ENCODE measurements at places on chromosomes 4 and X.

- DNase-seq, result peak; percentile 25
Observed at GRCh38 chr4:13476915-13477314, 7.2 kb downstream of the RAB28 start.

DNA sequence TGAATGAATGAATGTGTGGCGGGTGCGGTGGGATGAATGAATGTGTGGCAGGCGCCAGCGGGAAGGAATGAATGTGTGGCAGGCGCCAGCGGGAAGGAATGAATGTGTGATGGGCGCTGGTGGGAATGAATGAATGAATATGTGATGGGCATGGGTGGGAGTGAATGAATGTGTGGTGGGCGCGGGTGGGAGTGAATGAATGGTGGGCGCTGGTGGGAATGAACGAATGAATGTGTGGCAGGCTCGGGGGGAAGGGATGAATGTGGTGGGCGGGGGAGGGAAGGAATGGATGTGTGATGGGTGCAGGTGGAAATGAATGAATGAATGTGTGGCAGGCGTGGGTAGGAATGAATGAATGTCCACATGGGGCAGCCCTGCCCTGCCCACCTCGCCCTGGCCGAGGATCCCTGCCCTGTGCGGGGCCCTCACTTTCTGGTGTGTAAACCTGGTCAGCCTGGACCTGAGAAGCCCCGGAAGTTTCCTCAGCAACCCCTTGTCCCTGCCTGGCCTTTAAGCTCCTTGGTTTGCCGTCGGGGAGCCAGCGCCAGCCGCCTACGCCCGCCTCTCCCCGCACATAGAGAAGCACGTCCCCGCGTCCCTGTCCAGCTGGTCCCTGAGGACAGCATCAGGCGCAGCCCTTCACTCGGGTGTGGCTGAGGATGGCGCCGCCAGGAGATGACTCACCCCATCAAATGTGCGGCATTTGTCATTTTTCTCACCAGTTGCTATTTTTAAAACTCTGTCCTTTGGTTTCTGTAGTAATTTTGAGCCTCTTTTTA lies 112.8 kb upstream of the LRPAP1 start:
- DNase-seq, result no peak

DNA sequence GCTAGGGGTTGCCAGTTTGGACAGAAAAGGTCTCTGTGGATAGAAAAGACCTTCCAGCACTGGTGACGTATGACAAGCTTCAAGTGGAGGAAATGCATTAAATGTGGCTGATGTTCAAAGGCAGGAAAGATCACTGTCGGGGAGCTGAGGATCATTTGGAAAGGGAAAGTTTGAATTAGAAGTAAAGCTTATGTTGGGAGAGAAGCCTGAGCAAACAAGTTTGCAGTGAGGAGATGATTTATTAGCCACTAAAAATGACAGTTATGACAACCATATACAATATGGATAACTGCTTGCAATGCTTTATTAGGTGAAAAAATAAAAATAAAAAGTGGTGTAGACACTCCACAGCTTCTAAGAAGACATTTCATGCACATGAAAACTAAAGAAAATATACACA lies 135.3 kb upstream of the HS3ST1 start:
- no peak for DNase-seq

DNA sequence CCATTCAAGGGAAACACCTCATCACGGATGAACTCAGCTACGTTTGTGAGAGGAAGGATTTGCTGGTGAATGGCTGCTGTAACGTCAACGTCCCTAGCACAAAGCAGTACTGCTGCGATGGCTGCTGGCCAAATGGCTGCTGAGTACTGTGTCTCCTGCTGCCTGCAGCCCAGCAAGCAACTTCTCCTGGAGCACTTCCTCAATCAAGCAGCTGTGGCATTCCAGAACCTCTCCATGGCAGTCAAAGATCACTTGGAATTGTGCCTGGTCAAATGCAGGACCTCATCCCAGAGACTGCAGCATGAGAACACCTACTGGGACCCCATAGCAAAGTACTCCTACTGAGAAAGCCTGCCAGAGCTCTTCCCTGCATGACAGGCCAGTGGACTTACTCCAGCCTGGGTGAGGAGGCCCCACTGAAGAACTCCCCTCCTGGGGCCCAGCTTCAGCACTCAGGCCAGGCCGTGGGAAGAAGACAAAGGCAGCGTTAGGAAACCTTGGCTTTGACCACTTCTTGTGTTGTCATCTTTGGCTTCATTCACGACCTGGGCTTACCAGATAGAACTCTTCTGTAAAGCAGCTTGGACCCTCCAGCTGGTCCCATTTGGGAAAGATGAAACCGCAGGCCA lies 244.3 kb downstream of the RBMX2 start:
- no peak for DNase-seq

GRCh38 chrX:17617806-17618205 lies 119.5 kb upstream of the SCML1 start:
- no peak for DNase-seq

GRCh38 chrX:119756926-119757635 lies 1.3 kb upstream of the SOWAHD start:
- DNase-seq, result no peak

DNA sequence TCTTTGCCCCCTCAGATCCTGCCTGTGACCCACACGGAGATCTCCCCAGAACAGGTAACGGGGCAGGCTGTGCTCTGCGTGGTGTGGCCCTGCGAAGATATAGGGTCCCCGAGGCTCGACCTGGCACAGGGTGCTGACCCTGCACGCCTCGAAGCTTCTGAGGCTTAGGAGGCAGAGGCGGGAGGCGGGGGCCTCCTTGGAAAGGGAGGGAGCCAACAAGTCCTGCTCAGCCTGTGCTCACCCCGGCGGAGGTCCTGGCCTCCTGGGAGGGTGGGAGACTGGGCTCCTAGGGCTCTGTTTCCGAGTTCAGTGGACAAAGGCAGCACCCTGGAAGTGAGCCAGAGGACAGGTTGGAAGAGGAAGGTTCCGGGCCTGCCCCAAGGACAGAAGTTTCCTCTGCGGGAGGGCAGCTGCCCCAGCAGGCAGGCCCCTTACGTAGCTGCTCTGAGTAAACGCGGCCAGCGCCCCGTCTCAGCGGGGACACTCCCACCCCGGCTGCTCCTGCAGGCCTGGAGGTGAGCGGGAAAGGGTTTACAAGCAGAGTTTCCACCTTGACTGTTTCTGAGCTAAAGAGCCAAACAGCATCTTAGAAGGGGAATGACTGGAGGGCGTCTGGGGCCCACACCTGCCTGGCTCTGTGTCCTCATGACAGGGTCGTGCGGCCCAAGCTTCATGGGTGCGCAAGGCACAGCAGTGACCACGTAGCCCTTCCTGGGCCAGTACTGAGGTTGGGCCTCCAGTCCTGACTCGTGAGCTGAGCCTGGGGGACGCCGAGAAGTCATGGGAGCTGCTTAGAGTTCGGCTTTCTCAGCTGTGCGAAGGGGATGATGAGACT lies 16.1 kb downstream of the TMEM175 start:
- DNase-seq, result no peak

DNA sequence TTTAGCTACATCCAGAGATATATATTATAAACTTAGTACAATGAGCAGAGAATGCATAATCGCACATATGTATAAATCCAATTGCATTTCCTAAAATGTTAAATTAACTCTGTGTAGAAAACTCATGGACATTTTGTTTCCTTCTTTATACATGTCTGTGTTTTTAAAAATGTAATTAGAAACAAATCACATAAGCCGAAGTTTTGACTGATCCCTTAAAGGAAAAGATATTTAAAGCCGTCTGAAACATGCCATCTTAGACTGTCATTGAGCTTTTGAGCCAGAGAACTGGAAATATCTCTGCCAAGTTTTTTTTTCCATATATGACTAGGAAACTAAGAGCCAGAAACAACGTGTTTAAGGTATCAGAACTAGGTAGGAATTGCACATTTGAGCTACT lies 107.0 kb downstream of the ARAP2 start:
- DNase-seq, result no peak

DNA sequence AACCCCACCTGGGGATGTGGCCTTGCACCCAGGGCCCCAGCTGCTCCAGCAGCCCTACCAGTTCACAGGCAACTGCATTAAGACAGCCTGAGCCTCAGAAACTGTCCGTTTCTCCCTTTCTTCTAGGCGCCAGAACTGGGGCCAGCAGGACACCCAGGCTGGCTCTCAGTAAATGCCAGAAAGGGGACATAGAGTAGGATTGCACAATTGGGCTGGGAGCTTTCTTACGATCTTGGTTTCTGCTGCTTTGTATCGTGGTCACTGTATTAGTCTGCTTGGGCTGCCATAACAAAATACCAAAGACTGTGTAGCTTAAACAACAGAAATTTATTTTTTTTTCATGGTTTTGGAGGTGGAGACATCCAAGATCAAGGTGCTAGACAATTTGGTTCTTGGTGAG lies 48.4 kb downstream of the NALF2 start:
- no peak for DNase-seq

- no peak for DNase-seq
Observed at GRCh38 chr4:154869301-154869700, 88.2 kb downstream of the RBM46 start.

GRCh38 chr4:137421796-137422195 lies 110.5 kb downstream of the PCDH18 start:
- DNase-seq, result no peak

DNA sequence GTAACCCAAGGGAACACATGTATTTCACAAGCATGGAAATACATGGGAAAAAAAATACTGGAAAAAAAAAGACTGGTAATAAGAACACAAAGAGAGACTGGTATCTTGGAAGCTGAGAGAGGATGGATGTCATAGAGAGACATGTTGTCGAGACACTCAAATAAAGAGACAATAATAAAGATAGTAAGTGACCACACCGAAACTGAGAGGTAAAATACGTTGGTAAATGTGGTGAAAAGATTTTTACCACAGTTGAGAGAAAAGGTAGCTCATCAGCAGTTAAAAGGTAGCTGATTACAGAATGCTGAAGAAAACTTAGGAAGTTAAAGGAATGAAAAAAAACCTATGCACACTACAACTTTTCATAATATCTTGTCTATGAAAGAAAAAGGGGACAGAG lies 81.1 kb downstream of the ARAP2 start:
- no peak for DNase-seq

DNA sequence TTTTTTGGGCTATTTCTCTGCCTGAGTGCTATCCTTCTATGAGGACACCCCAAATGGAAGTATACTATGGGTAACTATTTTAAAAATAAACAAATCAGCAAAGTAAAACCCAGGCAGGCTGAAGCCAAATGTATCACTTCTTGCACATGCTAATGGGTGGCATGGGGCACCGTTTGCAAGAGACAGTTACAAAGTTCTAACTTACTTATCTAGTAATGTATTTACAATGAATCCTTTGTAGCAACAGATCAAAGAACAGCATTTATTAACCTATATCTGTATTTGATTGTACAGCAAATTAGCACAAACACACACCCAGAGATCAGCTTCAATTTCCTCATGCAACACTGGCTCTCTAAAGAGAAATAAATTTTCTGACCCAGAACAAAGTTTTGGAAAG lies 225.5 kb downstream of the ZNF674 start:
- DNase-seq, result no peak

GRCh38 chr4:108820492-108821350 lies 57.9 kb upstream of the ETNPPL start:
- no peak for DNase-seq

DNA sequence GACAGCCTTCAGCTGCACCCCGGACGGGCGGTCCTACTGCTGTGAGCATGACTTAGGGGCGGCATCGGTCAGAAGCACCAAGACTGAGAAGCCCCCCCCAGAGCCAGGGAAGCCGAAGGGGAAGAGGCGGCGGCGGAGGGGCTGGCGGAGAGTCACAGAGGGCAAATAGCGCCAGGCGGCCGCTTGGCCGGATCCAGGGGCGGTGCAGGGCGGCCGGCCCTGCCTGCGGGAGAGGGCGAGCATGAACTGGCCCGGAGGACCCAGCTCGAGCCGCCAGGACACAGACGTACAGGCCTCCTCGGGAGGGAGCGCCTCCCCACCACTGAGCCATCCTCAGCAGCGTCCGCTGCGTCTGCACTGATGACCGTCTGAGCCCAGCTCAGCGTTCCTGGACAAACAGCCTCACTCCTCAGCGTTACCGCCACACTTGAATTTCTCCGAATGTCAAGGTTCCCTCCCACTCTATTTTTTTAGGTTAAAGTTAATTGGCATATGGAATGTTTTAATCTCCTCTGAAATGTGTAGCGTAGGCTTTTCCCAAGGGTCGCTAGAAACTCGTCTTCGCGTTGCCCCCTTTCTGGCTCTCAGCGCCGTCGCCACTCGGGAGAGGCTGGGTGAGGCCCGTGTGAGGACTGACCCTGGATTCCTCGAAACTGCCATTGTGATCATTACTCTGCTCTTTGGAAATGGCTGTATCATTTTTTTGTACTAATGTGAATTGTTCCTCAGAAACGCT lies 29.9 kb downstream of the NELFA start:
- no peak for DNase-seq

GRCh38 chr4:78937837-78938236 lies 1.4 kb downstream of the PAQR3 start:
- no peak for DNase-seq

DNA sequence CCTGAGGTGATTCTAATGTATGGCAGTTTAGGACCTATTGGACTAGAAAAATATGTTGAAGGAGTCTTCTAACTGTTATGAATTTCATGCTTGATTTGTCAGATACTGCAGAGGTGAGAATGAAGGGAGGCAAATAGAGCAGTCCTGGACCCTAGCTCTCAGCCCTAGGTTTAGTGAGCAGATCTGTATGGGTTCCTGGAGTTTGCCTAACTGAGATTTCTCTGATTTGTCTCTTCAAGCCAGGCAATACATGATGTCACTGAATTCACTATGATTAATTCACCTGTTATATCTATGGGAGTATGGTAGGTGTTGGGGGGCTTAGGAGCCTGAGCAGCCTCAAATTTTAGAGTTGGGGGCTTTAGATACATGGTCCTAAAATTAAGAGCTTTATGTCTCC lies 2.6 kb downstream of the MND1 start:
- no peak for DNase-seq

GRCh38 chrX:18981124-18981807 lies 2.6 kb downstream of the PHKA2 start:
- DNase-seq, result no peak

DNA sequence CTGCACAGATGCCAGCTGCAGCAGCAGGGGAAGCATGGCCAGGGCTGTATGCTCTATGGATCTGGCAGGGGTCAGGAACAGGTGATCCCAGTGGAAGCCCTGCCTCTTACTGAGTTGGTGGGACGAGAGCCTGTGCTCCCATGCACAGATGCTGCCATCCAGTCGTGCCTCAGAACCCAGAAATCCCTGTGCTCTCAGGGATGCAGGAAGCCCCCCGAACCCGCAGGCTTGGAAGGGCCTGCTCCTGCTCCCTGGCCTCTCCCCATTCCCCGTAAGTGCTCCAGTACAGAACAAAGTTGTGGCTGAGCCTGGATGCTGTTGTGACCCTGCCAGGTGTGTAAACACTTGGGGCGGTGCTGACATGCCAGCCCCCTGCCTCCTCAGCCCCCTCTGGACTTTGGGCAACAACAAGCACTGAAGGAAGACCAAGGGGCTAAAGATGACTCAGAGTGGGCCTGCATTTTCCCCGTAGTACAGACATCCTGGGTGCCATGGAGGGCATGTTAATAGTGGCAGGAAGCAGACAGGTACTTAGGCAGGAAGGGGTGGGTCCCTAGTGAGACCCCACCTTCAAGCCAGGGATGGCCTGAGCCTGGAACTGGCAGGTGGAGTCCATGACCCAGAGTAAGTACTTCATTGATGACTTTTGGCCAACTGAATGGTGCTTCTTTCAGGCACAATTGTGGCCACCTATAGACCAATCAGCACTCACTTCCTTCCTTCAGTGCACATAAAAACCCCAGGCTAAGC lies 1640.7 kb downstream of the C4orf33 start:
- DNase-seq, result no peak

GRCh38 chr4:8278421-8279287 lies 9.1 kb downstream of the HTRA3 start:
- DNase-seq, result no peak

GRCh38 chr4:180809439-180809838 lies 1433.8 kb upstream of the TENM3 start:
- peak; percentile 70 for DNase-seq
